Natural killer cell treated with Interleukin-12 subunit alpha and Interleukin-12 subunit beta and Interleukin-15 and Interleukin-18, amount 100 ng/mL, for 72 hours (primary cell): ENCODE measurements at places on chromosomes 2 and 18. TPM values are rescaled to one million over a fixed set of nuclear protein-coding genes. Genes with fewer than 3 reads are reported as not detected.

- DNase-seq = no peak
Observed at GRCh38 chr2:140711867-140712266, 1418.9 kb downstream of the LRP1B start.

- no peak for DNase-seq
Observed at GRCh38 chr2:23418056-23418455, 33.1 kb downstream of the KLHL29 start.

DNA sequence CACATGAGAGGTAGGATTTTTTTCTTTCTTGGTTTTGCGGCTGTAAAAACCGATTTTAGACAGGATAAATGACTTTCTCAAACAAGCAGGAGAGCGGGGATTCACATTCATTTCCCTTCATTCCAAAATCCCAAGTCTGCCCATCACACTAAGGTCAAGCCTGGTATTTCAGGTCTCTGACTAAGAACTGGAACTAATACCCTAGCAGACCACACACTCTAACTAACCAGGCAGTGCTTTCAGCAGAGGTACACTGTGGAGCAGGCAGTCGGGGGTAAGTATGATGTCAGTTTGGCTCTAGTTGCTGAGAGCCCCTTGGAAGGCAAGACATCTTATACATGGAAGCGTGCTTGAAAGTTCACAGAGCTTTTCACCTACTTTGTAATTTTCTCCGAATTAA lies 128.1 kb upstream of the LHCGR start:
- no peak for DNase-seq

Gene CYP1B1
- total RNA-seq = 90.3 TPM

DNA sequence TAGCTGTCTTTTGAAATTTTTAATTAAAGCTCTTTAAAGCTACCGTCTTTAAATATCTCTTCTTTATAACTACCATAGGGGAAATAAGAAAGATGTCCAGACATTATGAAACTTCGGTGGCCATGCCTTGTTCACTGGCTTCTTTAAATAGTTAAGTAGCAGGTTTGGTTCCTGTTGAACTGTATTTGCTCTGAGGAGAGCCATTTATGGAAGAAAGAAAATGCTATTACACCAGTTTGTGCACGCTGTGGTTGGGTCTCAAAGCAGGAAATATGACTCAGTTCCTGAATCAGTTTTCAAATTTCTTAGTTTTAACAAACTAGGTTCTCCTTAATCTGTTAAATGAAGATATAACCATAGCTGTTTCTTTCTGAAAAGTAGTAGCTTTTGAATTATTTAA lies 12.2 kb downstream of the ARPC2 start:
- peak; percentile 73 for DNase-seq

DNA sequence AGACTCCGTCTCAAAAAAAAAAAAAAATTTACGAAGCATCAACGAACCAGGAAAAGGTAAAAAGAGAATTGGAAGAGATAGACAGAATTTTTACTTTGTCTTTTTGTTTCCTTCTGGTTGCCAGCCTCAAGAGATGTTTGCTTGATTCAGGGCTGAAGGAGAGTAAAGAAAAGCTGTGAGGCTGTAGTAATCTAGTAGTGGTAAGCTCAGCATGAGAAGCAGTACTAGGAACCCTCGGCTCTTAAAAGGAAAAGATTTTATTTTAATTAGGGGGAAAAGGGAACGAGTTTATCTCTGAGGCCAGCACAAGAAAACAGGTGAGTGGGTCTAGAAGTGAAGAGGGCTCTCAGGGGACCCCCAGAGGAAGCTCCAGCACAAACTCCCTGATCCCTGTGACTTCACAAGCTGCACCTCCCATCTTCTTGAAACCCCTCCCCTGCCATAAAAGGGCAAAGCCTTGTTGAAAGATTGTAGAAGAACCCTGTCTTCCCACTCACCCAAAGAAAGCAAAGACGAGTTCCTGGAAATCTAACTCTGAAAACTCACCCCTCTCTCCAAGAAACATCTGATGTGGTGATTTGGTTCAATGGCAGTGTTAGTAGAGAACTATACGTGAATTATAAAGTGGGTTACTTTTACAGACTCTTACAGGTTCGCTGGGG lies 8.6 kb downstream of the RBMS1 start:
- no peak for DNase-seq

GRCh38 chr2:1341404-1342120 lies 71.7 kb upstream of the TPO start:
- no peak for DNase-seq

Gene AGAP1
- total RNA-seq = 7.4 TPM

Gene ALK
- not detected for total RNA-seq

- no peak for DNase-seq
Observed at GRCh38 chr2:23487735-23488492, 102.9 kb downstream of the KLHL29 start.

Gene MYO3B
- not detected for total RNA-seq

DNA sequence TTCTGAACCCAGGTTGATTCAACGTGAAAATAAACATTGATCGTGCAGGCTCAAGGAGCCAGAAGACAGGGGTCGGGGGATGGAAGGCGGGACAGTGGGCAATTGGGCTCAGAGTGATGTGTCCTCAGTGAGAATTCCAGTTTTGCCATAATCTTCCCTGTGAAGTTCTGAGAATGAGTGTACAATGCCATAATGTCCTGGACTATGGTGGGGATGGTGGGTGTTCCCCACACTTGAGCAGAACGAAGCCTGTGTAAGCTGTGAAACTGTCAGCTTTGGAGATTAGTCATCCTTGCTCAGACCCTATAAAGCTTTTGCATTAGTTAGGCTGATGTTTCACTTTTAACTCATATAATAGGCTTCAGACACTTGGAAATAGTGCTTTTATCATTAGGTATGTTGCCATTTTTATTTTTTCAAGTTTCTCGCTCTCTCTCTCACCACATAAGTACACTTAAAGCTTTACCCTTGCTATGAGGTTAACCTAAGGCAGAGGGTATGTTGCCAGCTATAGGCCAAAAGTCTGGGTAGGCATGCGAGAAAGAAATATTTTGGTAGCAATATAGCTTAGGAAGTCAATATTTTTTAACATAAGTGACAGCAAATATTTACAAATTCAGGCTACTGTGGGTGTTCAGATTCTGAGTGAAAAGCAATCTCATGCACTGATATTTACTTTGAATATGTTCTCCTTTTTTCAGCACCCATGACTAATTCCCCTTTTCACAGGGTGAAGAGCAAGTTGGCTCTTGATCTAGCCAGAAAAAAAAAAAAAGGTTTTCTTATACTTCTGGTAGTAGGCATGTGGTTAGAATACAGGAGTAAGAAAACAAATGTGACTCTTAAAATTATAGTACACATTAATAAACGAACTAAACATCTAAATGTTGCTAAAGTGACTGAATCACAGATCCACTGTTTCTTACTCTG lies 47.2 kb downstream of the CDC42EP3 start:
- peak; percentile 79 for DNase-seq

Gene KCNE4
- not detected for total RNA-seq

GRCh38 chr2:189379731-189380261 lies 61.5 kb upstream of the WDR75 start:
- no peak for DNase-seq

- no peak for DNase-seq
Observed at GRCh38 chr2:28656937-28657615, 94.6 kb upstream of the PPP1CB start.

DNA sequence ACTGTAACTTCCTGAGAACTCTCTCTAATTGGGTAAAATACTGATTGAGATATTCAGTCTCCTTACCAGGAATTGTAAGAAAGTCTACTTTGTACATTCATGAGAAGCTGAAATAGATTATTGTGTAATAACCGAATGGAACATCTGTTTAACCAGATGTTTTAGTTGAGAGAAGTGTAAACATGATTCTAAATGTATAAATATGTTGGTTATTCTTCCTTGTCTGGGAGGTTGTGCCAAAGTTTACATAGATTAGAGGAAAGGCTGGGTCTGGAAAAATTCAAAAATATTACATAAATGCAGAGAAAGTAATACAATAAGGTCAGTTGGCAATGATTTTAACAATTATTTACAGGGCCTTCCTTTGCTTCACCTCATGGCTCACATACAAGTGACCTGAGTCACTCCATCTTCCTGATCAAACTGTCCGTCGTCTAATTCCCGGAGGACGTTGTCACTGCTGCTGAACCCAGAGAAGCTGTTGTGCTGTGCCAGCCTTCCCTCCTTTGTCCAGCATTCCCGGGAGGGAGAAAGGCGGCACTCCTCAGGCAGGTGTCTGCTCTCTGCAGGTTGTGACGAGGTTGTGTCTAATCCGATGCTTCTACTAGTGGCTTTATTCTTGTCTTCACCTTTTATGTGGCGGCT lies 55.9 kb downstream of the MOB4 start:
- DNase-seq = no peak

GRCh38 chr18:25832001-25832604 lies 258.3 kb downstream of the SS18 start:
- DNase-seq = no peak

Gene TBR1
- total RNA-seq = not detected

Gene HOXD9
- total RNA-seq = not detected

Gene COBLL1
- 3.1 TPM for total RNA-seq

GRCh38 chr2:70133491-70134322 lies 46.4 kb downstream of the PCBP1 start:
- peak; percentile 67 for DNase-seq

Gene CCDC102B
- 1.5 TPM for total RNA-seq

- DNase-seq = no peak
Observed at GRCh38 chr2:205411558-205411957, 270.7 kb upstream of the NRP2 start.

- DNase-seq = no peak
Observed at GRCh38 chr2:128442053-128442751, 123.5 kb upstream of the HS6ST1 start.

Gene RBKS
- total RNA-seq = 4.5 TPM

Gene HOXD13
- not detected for total RNA-seq

Gene CHRND
- total RNA-seq = not detected

- no peak for DNase-seq
Observed at GRCh38 chr2:237731663-237732062, 66.9 kb upstream of the RBM44 start.

GRCh38 chr18:50280707-50281294 lies 522 bp downstream of the MBD1 start:
- DNase-seq = no peak

- DNase-seq = no peak
Observed at GRCh38 chr2:111105926-111106325, 14.8 kb upstream of the BCL2L11 start.

- no peak for DNase-seq
Observed at GRCh38 chr18:21894619-21895367, 154.2 kb downstream of the MIB1 start.

Gene SPR
- 10.2 TPM for total RNA-seq

DNA sequence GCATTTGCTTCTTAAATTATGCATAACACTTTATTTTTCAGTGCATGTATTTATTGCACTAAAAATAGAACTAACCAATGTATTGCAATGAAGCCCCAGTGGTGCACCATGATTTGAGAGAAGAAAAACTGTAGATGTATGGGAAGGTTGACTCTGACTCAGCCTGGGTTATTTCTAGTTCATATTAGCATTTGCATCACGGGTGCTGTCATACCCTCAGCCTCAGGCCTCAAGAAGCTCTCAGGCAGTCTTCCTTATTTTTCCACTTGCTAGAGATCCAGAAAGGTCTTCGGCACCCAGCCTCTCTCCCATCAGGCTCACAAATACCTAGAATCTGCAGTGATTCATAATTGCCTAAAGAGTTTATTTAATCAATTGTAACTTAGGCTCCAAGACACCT lies 148.0 kb downstream of the DNER start:
- no peak for DNase-seq

DNA sequence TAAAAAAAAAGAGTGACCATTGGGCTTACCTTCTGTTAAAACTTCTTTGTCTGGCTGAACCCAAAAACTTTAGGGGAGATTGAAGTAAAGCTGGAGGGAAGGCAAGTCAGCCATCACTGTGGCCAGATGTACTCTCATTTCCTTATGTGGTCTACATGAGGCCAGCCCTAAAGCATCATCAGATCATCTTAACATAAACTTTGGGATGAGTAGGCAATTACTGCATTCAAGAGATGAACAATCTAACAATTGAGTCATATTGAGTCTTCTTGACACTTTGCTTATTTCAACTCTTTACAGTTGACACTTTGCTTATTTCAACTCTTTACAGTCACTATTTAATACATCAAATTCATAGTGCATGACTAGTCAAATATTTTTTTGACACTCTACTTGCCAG lies 155.6 kb downstream of the QPCT start:
- no peak for DNase-seq

DNA sequence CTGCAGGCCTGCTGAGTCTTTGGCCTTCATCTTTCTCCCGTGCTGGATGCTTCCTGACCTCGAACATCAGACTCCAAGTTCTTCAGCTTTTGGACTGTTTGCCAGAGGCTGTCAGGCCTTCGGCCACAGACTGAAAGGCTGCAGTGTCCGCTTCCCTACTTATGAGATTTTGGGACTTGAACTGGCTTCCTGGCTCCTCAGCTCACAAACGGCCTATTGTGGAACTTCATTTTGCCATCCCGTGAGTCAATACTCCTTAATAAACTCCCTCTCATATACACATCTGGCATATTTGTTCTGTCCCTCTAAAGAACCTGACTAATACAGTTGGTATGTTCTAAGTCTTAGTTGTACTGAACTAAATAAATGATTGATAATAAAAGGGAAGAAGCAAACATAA lies 702.8 kb upstream of the LINC00305 start:
- DNase-seq = no peak

DNA sequence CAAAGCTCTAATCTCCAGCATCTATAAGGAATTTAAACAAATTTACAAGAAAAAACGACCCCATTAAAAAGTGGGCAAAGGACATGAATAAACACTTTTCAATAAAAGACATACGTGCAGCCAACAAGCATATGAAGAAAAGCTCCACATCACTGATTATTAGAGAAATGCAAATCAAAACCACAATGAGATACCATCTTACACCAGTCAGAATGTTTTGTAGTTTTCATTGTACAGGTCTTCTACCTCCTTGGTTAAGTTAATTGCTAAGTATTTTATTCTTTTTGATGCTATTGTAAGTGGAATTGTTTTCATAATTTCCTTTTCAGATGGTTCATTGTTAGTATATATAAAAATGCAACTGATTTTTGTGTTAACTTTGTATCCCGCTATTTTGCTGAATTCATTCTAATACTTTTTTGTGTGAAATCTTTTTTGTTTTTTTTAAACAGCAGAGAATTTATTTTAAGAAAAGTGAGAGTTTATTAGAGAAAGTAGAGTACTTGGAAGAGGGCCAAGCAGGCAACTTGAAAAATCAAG lies 40.7 kb downstream of the SLC39A10 start:
- no peak for DNase-seq

GRCh38 chr2:226993171-226993570 lies 157.3 kb downstream of the RHBDD1 start:
- no peak for DNase-seq

Gene SKOR2
- not detected for total RNA-seq

Gene TMEFF2
- not detected for total RNA-seq

DNA sequence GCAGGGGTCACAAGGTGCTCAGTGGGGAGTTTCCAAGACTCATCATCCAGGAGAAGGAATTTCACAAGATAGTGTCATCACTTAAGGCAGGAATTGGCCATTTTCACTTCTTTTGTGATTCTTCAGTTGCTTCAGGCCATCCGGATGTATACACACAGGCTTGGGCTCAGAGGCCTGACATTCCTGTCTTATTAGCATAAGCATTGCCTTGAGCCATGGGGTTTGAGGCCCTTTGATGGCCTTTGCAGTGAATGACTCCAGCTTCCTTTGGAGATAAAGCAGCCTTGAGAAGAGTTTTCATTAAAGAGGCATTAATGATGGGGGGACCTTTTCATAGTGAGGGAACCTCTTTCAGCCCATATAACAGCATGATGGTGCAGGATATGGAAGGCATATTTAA lies 366.0 kb upstream of the CNTNAP5 start:
- no peak for DNase-seq
